ENCODE measurements at places on chromosomes 1 and 21. TPM values are rescaled to one million over a fixed set of nuclear protein-coding genes. Genes with fewer than 3 reads are reported as not detected.

Gene SEMA6C
- 2.2 TPM for total RNA-seq

Gene CRP
- total RNA-seq, result not detected

Gene SYNC
- 13.9 TPM for total RNA-seq

Gene KCNA2
- 0.18 TPM for total RNA-seq

Gene NTMT2
- not detected for total RNA-seq

Gene ICOSLG
- total RNA-seq, result 2.0 TPM

Gene KIF26B
- total RNA-seq, result 0.04 TPM

Gene TTC24
- not detected for total RNA-seq

Gene WASF2
- total RNA-seq, result 64.6 TPM
